ENCODE measurements at places on chromosomes 6 and 20.

- no peak for DNase-seq
These were observed 87.1 kb upstream of the SIRPA start for GRCh38 chr20:1808101-1808500.

DNA sequence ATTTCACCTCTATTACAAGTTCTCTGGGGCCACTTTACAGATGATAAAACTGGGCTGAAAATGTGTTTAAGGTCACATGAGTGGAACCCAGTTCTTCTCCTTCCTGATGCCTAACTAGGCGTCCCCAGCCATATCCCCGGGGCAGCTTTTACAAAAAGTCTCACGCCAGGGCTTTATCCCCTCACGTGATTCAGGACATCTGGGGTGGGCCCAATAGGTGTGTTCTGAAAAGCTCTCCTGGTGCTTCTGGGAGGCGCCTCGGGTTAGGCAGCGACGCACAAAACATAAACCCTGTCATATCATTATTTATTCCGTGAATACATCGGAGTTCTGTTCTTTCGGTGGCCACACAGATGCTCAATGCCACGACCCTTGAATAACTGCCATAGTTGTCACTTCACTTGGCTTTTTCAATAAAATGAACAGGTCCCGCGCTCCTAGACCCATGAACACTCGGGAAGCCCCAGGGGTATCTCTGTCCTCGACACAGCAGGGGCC lies 32.1 kb downstream of the SF3B5 start:
- DNase-seq: no peak

GRCh38 chr6:55958790-55959189 lies 83.4 kb upstream of the BMP5 start:
- no peak for DNase-seq

- no peak for DNase-seq
These were observed 360.4 kb downstream of the LAMA2 start for GRCh38 chr6:129243377-129243776.

DNA sequence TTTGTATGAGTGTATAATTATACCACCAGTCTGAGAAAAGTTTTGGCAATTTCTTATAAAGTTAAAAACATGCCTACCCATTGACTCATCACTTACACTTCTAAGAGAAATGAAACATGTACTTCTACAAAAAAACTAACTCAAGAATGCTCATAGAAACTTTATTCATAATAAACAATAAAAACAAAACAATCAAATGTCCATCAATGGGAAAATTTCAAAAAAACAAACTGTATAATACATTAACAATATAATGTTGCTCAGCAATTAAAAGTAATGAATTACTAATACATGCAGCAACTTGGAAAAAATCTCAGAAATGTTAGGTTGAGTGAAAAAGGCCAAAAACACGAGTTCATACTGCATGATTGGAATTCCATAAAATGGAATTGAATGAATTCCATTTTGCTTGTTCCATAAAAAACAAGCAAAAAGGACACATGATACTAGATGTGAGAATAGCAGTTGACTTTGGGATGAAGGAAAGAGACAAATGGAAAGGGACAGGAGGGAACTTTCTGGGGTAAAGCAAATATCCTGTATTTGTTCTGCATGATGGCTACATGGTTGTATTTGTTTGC lies 726.6 kb downstream of the RFPL4B start:
- no peak for DNase-seq

DNA sequence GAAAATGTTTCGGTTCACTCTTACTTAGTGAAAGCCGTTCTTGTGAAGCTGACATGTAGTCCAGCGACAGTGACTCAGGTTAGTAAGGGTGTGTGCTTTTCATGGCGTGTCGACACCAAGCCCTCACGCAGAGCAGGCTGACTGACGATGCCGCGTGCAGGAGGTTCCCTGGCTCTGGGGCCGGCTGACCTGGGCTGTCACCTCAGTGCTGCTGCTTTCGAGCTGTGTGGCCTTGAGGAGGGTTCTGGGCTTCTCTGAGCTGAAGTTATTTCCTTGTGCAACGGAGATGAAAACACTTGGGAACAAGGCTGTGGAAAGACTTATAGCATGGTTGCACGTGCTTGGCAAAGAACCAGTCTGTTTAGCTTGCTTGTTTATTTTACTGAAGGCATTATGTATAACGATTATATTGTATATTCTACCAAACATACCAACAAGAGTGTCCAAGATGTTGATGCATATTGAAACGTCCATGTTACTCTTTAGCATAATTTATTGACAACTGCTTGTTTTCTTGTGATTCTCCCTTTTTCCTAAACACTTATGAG lies 59.2 kb downstream of the PHACTR3 start:
- DNase-seq: no peak

GRCh38 chr20:23233341-23233740 lies 117.2 kb upstream of the NXT1 start:
- DNase-seq: no peak

DNA sequence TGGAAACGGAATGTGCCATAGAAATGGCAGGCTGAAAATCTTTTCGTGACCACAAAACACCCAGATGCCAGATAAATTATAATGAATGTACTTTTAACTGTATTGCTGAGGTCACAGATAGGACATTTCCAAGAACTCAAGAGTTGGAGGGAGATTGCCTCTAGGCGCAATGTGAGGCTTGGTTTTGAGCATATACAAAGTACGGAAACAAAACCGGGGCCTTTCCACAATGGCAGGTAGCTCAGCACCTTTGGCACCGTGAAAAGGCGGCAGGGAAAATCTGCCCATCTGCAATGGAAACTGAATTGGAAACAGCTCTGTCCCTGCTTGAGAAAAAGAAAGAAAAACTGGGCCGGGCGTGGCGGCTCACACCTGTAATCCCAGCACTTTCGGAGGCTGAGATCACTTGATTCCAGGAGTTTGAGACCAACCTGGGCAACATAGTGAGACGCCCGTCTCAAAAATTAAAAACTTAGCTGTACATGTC lies 10.5 kb upstream of the C20orf144 start:
- no peak for DNase-seq
